Fibroblast of lung (primary cell): ENCODE measurements at places on chromosomes 1 and 21. TPM values are rescaled to one million over a fixed set of nuclear protein-coding genes. Genes with fewer than 3 reads are reported as not detected.

GJA9 gene
- total RNA-seq = under 0.01 TPM in 1 of 2 replicates, not detected in the other

SHISAL2A gene
- not detected in 2 replicates for total RNA-seq

SYT6 gene
- not detected in 2 replicates for total RNA-seq

RRP1 gene
- total RNA-seq = 12.7 and 14.4 TPM in 2 replicates

CTTNBP2NL gene
- total RNA-seq = 11.0 and 18.5 TPM in 2 replicates

SFN gene
- total RNA-seq = under 0.01 TPM in 1 of 2 replicates, not detected in the other

HSD3B1 gene
- total RNA-seq = not detected in 2 replicates

SLFNL1 gene
- total RNA-seq = 0.51 and 0.66 TPM in 2 replicates

DNA sequence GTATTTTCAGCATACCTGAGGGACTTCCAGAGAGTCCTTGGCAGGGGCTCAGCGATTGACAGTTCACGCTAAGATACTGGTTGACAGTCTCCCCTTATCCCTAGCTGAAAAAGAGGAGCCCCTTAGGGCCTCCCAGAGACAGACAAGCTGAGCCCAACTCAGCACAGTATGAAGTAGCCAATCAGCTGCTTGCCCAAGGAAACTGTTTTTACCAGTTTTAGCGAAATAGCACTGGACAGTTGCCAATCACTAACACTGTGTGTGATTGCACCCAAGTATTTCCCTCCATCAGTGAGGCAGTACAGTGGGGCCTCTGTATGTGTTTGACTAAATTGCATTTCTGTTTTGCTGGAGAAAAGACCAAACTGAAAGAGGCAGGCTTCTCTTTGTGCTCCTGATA, 27.0 kb downstream of the KHDRBS1 start:
- peak; percentile 20 for DNase-seq

DNA sequence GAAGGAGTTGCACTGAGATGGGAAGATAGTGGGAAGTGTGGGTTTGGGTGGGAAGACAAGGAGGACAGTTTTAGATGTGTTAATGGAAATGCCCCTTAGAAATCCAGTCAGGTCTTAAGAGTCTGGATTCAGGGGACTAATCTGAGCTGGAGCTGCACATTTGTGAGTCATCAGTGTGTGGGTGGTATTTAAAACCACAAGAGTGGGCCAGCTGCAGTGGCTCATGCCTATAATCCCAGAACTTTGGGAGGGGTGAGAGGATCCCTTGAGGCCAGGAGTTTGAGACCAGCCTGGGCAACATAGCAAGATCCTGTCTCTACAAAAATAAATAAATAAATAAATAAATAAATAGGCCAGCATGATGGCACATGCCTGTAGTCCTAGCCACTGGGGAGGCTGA, 40.9 kb upstream of the SLC6A9 start:
- DNase-seq = peak; percentile 99

GRCh38 chr1:17232759-17233661, 15.9 kb upstream of the PADI3 start:
- peak; percentile 95 for DNase-seq

- DNase-seq = no peak
Observed at GRCh38 chr1:165055581-165055980, 300.9 kb downstream of the LMX1A start.

DNA sequence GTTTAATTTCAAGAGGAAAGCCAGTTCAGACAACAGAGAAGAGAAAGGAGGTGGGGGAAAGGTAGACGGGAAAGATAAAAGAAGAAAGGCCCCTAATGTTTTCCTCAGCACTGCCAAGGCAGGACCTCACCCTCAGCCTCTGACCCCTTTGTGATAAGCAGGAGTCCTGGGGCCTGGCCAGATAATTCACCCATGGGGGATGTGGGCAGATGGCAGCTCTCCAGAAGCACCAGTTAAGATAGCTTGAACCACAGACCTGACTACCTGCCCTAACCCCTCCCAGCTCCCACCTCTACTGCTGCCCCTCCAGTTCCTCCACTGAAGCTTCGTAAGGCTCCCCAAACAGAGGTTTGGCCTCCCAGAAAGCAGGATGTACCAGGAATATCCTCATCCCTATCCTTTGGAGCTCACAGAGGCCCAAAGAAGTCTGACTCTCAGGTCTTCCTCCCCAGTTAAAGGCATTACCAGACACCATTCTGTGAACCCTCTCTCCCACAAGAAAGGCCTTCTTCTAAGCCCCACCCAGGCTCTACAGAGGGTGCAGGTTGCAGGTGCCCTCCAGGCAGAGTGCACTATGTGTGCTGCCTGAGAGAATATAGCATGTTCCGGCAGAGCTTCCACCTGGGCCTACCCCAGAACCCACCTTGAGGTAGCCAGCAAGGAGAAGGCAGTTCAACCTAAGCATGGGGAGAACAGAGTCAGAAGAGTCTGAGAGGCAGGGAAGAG, 9.2 kb upstream of the SNAPIN start:
- no peak for DNase-seq

DNA sequence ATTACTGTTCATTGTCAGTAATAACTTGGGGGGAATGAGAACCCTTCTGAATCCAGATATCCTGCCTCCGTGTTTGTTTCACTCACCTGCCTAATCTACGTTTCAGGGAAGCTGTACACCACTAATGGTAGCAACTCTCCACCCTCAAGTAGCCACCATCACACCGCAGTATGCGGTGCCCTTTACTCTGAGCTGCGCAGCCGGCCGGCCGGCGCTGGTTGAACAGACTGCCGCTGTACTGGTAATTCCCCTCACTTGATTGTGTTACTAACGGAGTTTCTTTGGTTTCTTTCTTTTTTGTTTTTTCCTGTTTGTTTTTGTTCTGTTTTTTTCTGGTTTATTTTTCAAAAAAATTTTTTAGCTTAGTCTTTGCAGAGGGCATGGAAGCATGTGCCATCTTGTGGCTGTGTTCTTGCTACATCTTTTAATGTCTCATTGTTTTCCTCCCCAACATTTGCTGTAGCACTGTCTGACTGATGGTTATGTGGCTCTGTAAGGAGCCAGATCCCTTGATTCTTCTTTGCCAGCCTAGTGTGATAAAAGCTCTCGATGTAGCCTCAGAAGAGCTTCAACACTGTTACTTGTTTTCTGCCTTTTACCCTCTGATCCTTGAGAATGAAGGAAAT, 15.9 kb upstream of the OLFML3 start:
- no peak for DNase-seq

DNA sequence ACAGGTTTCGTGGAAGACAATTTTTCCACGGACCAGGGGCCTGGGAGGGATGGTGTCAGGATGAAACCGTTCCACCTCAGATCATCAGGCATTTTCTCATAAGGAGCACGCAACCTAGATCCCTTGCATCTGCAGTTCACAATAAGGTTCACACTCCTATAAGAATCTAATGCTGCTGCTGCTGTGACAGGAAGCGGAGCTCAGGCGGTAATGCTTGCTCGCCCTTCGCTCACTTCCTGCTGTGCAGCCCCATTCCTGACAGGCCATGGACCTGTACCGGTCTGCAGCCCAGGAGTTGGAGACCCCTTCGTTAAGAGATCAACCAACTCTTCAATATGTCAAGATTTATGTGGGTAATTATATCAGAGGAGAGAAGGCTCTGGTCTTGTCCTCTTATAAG, 3.3 kb upstream of the DHX9 start:
- DNase-seq = no peak

- DNase-seq = no peak
Observed at GRCh38 chr1:151998611-151999362, 5.1 kb upstream of the S100A10 start.

- peak; percentile 48 for DNase-seq
Observed at GRCh38 chr1:17168091-17168876, 36.6 kb upstream of the PADI1 start.

- no peak for DNase-seq
Observed at GRCh38 chr1:168091063-168091462, 45.7 kb downstream of the GPR161 start.

DNA sequence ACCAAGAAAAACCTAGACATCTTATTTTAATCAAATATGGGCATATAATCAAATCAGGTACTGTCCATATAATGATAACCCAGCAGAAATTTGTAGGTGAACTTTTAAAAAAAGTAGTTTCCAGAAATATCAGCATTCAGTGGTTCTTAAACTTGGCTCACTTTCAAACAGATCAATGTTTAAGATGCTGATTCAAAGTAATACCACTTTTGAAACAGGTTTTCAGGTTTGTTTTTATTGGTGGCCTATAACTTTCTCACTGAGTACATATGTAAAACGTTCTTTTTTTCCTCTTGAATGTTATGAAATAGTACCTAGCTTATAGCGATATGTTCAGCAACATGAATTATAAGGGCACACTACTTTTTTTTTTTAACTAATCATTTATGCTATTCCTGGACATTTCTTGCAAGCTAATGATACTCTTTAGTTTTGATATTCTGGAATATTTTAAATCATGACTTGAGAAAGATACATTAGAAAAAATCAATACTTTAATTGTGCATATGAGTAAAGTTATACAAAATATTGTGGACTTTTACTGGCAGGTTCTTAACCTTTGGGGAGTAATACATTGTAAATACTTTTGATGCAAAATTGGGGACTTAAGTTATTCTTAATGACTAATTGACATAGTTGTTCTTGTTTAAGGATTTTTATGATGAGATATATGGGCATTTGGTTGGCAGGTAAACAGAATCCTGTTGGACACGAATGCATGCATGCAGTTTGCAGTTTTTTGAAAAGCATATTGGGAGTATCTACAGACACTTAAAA, 3.0 kb downstream of the NFIA start:
- DNase-seq = no peak

DNA sequence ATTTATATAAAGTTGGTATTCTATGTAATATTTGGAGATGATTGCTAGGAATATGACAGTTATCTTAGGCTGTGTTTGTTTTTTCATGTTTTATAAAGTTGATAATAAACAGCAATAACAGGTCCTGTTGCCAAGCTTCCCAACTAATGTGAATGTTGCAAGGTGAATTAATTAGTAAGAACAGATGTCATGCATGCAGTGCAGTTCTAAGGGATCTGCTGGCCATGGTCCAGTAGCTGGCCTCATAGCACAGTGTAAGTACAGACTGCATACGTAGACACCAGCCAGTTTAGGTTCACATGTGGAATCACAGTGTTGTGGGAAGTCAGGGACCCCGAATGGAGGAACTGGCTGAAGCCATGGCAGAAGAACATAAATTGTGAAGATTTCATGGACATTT, 478.2 kb downstream of the NEGR1 start:
- DNase-seq = no peak

DNA sequence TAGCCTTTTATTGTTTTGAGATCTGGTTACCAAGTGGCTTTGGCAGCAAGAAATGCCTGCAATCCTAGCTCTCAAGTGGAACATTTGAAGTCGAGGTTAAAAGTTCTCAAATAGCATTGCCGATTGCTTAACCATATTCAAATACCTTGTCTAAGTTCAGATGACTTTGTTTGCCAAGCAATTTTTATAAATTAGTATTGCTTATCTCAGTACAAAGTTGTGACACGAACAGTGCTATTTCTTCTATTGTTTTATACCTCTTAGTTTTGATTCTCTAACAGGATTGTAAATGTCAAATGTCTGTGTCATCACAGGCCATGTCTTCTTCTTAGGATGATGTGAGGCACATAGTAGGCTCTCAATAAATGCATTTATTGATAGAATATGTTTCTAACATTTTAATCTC, 633.3 kb downstream of the PTPRC start:
- peak; percentile 82 for DNase-seq

- no peak for DNase-seq
Observed at GRCh38 chr1:158577561-158577960, 2.1 kb downstream of the OR10X1 start.

- DNase-seq = no peak
Observed at GRCh38 chr1:224308064-224308463, 21.9 kb downstream of the NVL start.

GRCh38 chr1:64553285-64553684, 83.4 kb downstream of the CACHD1 start:
- no peak for DNase-seq

GRCh38 chr1:244864253-244865027, at the start of gene HNRNPU:
TSS of gene HNRNPU (minus strand) at chr1:244864543. CDS start at chr1:244864307, 236 bp downstream.
- DNase-seq = peak; percentile 96

DNA sequence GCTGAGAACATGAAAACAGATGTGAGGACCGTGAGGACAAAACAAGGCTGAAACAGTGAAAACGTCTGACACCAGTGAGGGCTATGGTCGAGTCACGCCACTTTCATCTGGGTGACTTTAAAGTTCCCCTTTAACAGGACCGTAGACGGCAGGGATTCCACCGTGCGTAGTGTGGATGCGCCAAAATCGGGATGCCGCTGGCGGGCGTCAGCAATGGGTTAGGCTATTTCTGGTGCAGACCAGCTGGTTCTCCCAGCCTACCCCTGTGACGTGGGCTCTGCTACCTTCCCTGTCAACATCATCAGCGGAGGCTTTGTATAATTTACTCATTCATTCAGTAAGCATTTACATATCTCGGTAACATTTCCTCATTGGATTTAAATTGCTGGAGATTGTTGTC, 246.6 kb upstream of the AJAP1 start:
- DNase-seq = no peak

GRCh38 chr1:105544475-105544874, 1512.0 kb upstream of the PRMT6 start:
- no peak for DNase-seq

DNA sequence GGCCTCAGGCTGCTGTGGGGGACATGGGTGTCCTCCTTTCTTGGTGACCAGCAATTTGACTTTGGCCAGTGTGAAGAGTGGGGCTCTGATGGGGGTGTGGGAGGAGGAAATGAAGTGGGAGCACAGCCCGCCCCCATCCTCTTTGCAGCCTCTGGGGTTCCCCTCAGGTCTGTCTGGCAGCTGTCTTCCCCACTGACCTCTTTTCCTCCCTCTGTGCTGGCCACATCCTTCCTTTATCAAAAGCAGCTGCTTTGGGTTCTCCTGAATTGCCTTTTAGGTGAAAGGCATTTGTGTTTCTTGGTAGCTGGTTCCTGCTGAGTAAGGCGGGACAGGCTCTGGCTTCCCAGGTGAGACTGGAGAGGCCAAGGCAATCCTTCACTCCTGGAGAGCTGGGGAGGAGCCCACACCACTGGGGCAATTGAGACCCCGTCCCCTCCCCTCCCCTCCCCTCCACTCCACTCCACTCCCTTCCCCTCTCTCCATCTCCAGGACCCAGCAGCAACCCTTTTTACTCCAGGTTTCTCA, 24.9 kb downstream of the PCAT6 start:
- no peak for DNase-seq

DNA sequence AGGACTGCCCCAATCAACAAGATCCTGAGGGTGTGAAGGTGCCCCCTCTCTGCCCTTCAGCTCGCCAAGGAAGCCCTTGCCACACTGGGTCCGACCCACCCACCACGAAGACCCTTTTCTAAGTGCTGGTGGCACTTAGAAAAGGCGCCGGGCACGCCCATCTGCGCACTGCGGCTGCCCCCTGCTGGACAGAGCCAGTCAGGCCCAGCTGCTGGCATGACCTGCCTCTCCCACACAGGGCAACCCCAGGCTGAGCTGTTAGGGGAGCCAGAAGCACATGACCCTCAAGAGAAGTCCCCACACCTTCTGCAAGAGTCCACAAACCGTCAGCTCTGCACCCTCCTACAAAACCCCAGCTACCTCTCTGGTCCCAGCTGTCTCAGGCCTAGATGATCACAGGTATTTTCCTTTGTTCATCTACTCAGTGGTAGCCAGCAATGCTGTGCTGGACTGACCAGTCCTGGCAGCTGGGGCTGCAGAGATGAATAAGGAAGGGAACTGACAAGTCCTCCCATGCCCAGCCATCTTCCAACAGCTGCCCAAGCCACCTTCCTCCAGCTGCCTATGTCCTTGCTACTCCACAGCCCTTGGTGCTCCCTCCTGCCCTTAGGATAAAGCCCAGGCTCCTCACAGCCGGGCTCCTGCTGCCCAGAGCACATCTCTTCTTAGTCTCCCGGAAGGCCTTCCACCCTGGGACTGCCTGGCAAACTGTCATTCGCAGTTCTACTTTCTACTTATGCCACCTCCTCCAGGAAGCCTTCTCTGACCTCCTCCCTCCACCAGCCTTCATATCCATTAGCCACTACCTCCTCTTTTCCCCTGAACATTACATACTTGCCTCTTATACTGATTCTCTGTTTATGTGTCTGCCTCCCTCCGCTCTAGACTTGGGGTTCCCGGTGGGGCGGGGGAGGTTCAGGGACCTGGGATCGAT, 39.8 kb upstream of the ZC3H12A start:
- peak; percentile 33 for DNase-seq
